Stimulated activated CD4-positive, alpha-beta T cell treated with anti-CD3 and anti-CD28 coated beads, Interleukin-12 subunit alpha, Interleukin-12 subunit beta, amount 100 ng/mL, for 24 hours (primary cell): ENCODE measurements at places on chromosomes 3 and 15.

- DNase-seq = no peak
Measured at GRCh38 chr15:77021088-77021481, 26.2 kb downstream of the PSTPIP1 start.

- no peak for DNase-seq
Measured at GRCh38 chr3:14253707-14254382, 75.2 kb downstream of the LSM3 start.

GRCh38 chr3:147210676-147211075 is 195.7 kb downstream of the ZIC4 start:
- no peak for DNase-seq

DNA sequence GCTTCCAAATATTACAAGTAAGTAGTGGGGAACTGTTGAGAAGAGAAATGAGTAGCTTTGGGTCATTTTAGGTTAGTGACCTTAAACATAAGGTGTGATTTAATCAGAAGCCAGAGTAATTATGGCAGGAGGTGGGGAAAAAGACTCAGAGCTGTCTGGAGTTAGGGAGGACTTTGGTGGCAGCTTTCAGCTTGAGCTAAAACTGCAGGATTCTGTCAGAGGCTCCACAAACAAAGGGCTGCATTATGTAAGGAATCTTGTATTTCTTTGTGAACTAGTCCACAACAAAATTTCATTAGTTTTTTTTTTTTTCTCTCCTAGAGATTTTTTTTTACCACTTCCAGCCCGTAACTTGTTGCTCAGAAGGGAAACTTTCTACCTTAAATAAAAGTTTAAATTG is 345.3 kb downstream of the TIGIT start:
- DNase-seq = no peak

DNA sequence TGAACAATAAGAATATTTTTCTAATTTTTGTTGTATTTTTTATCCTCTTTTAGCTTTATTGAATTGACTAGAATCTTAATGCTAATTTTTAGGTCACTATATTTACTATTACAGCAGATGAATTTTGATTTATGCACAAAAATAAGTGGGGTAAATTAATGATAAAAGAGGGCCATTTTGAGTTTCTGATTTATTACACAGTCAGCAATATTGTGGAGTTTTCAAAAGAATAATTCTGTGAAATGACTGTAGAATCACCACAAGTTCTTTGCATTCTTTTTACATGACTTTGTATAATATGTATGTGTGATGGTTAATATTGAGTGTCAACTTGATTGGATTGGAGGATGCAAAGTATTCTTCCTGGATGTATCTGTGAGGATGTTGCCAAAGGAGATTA is 812.4 kb upstream of the DPPA4 start:
- no peak for DNase-seq

DNA sequence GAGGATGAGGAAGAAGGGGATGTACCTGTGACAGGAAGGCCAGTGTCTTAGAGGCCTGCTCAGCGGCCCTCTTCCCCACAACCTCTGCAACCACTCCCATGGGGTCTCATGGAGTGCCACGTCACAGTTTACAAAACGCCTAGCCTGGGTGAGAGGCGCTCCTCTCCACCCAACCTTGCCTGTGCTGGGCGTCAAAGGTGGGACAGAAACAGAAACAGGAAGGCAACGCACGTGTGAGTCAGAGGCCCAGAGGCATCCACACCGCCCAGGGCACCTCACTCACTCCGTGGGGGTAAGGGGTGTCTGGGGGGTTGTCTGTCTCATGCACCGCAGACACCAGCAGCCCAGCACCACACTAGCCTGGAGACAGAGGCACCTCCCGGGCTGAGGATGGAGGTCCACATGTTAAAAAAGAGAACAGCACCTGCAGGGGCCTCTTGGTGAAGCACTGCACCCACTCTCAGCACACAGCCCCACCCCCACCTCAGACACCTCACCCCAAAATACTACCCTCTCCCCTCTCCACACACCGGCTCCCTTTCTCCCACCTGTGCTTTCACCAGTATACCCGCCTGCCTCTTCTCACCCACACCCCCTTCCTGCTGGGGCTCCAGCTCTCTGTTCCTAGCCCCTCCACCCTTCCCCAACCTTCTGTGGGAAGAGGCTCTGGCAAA is 4.7 kb upstream of the CALML4 start:
- peak; percentile 20 for DNase-seq
